Left lung (tissue), 14 donors: ENCODE measurements at places on chromosomes 5 and 9. TPM values are rescaled to one million over a fixed set of nuclear protein-coding genes. Genes with fewer than 3 reads are reported as not detected.

DNA sequence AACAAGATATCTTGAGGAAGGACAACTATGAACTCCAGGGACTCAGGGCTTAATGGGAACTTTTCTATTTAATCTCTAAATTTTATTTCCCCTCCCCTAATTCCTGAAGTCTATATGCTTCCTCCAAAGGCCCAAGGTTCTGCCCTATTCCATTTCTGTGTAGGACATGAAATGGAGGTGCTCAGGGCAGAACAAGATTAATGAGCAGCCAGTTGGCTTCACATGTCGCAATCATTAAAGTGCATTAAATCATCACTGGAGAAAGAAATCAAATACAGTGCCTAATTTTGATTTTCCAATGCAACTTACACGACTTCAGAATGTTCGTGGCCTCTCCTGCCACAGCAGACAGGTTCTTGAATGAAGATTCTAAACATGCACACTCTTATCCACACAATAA is 862.1 kb downstream of the PTPRD start:
- no peaks in the 10 kb centered on the region for H3K36me3 ChIP-seq
- no peak overlapping the region for H3K4me3 ChIP-seq
- no peaks in the 10 kb centered on the region for H3K27me3 ChIP-seq
- no peak for DNase-seq

GRCh38 chr5:30343707-30344106 is 849.8 kb upstream of the CDH6 start:
- no peaks in the 10 kb centered on the region for H3K27me3 ChIP-seq
- no peak overlapping the region for H3K27ac ChIP-seq
- no peak for DNase-seq
- H3K36me3 ChIP-seq, result no peaks in the 10 kb centered on the region

DNA sequence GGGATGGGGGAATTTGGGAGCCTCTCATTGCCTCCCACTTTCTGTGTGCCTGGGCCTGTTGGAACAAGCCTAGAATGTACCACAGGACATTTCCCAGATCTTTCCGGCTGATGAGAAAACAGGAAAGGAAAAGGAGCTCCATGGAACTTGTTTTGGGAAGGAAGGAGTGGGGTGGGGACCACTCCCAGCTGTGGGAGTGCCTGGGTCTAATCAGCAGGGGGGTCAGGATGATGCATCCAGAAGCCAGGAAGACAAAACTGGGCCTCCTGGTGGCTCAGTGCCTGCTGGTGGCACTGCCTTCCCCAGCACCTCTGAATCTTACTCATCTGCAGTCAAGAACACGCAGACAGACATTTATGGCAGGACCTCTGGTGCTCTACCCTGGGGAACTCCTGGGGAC is 2.8 kb downstream of the SMIM33 start:
- peak overlapping the region; percentile 70 for H3K27ac ChIP-seq
- no peaks in the 10 kb centered on the region for H3K27me3 ChIP-seq
- H3K4me1 ChIP-seq, result peaks cover 95% of the 10 kb centered on the region
- DNase-seq, result no peak

GRCh38 chr5:33531824-33532223 is 91.1 kb downstream of the TARS1 start:
- H3K27ac ChIP-seq, result no peak overlapping the region
- H3K27me3 ChIP-seq, result no peaks in the 10 kb centered on the region
- no peaks in the 10 kb centered on the region for H3K36me3 ChIP-seq
- no peaks in the 10 kb centered on the region for H3K4me1 ChIP-seq

GRCh38 chr5:116806836-116807235 is 232.2 kb upstream of the SEMA6A start:
- no peaks in the 10 kb centered on the region for H3K27me3 ChIP-seq
- DNase-seq, result no peak
- H3K27ac ChIP-seq, result no peak overlapping the region
- no peak overlapping the region for H3K4me3 ChIP-seq
- no peaks in the 10 kb centered on the region for H3K36me3 ChIP-seq

GABRA6 gene
- polyA plus RNA-seq, result not detected

- H3K27me3 ChIP-seq, result no peaks in the 10 kb centered on the region
- no peaks in the 10 kb centered on the region for H3K36me3 ChIP-seq
- DNase-seq, result peak; percentile 85
- H3K27ac ChIP-seq, result peak overlapping the region; percentile 89
- H3K4me3 ChIP-seq, result no peak overlapping the region
Measured at GRCh38 chr5:160293901-160294561, 18.3 kb downstream of the CCNJL start.

GRCh38 chr5:168314735-168315411 is 23.4 kb downstream of the WWC1 start:
- H3K36me3 ChIP-seq, result no peaks in the 10 kb centered on the region
- H3K27me3 ChIP-seq, result no peaks in the 10 kb centered on the region
- H3K4me1 ChIP-seq, result peaks cover 27% of the 10 kb centered on the region
- no peak overlapping the region for H3K4me3 ChIP-seq
- DNase-seq, result peak; percentile 79

EGFL7 gene
- polyA plus RNA-seq, result 84.9 TPM

GRCh38 chr9:123957731-123958130 is 27.8 kb upstream of the DENND1A start:
- DNase-seq, result no peak
- H3K36me3 ChIP-seq, result no peaks in the 10 kb centered on the region
- no peak overlapping the region for H3K4me3 ChIP-seq

DNA sequence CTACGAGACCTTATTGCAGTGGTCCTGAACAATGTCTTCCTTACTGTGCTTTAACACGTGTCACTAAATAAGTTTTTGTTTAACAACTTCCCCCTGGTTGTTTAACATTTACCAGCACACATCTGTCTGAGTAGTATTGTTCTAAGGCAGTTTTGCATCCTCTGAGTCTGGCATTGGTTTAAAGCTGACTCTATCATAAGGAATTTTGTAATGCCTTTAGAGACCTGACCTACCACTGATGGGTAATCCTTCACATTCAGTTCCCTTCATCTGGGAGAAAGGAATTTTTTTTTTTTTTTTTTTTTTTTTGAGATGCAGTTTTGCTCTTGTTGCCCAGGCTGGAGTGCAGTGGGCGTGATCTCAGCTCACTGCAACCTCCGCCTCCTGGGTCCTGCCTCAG is 20.0 kb upstream of the PCAT7 start:
- no peaks in the 10 kb centered on the region for H3K4me1 ChIP-seq
- peaks cover 4% of the 10 kb centered on the region for H3K27me3 ChIP-seq
- H3K4me3 ChIP-seq, result no peak overlapping the region
- no peak overlapping the region for H3K27ac ChIP-seq

IFNE gene
- 0.10 TPM for polyA plus RNA-seq

PRDM9 gene
- not detected for polyA plus RNA-seq

GRCh38 chr5:169270827-169271226 is 30.1 kb downstream of the SLIT3 start:
- no peaks in the 10 kb centered on the region for H3K4me1 ChIP-seq
- DNase-seq, result no peak
- no peak overlapping the region for H3K4me3 ChIP-seq
- no peaks in the 10 kb centered on the region for H3K36me3 ChIP-seq

DNM1 gene
- polyA plus RNA-seq, result 60.6 TPM

ORM2 gene
- 0.66 TPM for polyA plus RNA-seq

- no peaks in the 10 kb centered on the region for H3K4me1 ChIP-seq
- no peaks in the 10 kb centered on the region for H3K27me3 ChIP-seq
- no peaks in the 10 kb centered on the region for H3K36me3 ChIP-seq
- H3K4me3 ChIP-seq, result no peak overlapping the region
- no peak overlapping the region for H3K27ac ChIP-seq
Measured at GRCh38 chr5:158854260-158854783, 245.4 kb downstream of the EBF1 start.

GRCh38 chr5:180640611-180640860 is 8.9 kb downstream of the FLT4 start:
- no peaks in the 10 kb centered on the region for H3K27me3 ChIP-seq
- peak overlapping the region; percentile 59 for H3K27ac ChIP-seq
- H3K4me1 ChIP-seq, result no peaks in the 10 kb centered on the region

FAM114A2 gene
- 33.4 TPM for polyA plus RNA-seq

TRMT10B gene
- polyA plus RNA-seq, result 26.0 TPM

DNA sequence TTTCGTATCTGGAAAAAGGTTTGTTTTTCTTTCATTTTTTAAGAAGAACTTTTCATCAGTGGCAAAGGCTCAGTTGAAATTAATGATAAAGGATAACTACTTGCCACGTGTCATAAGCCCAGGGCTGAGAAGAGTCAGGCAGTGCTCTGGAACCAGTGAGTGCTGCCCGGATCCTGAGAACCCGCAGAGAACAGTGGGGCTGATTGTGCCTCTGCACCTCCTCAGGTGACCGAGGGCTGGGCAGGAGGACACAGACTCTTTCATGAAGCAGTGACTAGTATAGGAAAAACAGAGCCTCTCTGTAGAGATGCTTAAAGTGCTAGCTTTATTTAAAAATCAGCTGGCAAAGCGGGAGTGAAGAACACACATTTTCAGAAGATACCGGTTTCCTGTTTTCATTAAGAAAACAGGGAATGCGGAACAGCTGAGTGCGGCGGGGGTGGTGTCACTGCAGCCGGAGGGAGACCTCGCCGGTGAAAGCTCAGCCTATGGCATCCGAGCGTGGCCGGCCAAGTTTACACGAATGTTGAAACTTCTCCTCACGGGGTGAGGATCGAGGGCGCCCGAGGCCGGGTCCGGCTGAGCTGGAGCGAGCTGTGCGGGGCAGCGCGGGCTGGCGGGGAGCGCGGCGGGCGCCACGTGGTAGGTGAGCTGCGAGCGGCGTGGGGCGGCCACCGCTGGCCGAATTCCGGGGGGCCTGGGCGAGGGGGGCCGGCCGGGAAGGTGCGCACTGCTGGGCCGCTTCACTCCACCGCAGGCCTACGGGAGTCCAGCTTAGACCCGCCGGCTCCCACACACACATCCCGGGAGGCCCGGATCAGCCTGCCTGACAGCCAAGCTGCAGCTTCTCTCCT is 134.7 kb upstream of the DMRT1 start:
- H3K4me3 ChIP-seq, result peak overlapping the region; percentile 38
- peak; percentile 65 for DNase-seq
- H3K36me3 ChIP-seq, result no peaks in the 10 kb centered on the region
- H3K27me3 ChIP-seq, result no peaks in the 10 kb centered on the region

DNA sequence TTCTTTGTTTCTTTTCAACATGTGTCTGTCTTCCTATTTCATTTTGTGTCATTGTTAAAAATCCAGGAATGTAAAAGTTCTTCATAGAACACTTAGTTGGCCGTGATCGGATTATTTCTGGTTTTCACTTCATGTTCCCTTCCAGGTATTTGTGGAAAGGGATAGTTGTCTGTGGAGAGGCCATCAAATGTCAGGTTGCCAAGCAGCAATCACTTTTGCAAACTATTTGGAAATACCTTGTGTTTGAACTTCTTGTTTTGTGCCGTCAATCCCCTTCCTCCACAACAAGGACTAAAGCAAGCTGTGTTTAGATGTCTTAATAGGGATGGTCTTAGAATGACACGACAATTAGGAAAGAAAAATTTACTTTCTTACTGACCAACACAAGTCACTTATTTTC is 116.9 kb upstream of the MPDZ start:
- H3K36me3 ChIP-seq, result no peaks in the 10 kb centered on the region
- no peak overlapping the region for H3K4me3 ChIP-seq
- H3K4me1 ChIP-seq, result no peaks in the 10 kb centered on the region
- no peak overlapping the region for H3K27ac ChIP-seq
- no peak for DNase-seq
- no peaks in the 10 kb centered on the region for H3K27me3 ChIP-seq

GRCh38 chr9:104980039-104980654 is 52.2 kb upstream of the ABCA1 start:
- no peaks in the 10 kb centered on the region for H3K36me3 ChIP-seq
- H3K27me3 ChIP-seq, result no peaks in the 10 kb centered on the region
- H3K4me1 ChIP-seq, result no peaks in the 10 kb centered on the region
- H3K4me3 ChIP-seq, result no peak overlapping the region
- no peak for DNase-seq

- H3K27me3 ChIP-seq, result no peaks in the 10 kb centered on the region
- DNase-seq, result no peak
- H3K4me3 ChIP-seq, result no peak overlapping the region
- no peaks in the 10 kb centered on the region for H3K4me1 ChIP-seq
- no peaks in the 10 kb centered on the region for H3K36me3 ChIP-seq
Measured at GRCh38 chr5:62934319-62934718, 355.7 kb downstream of the LRRC70 start.

- no peaks in the 10 kb centered on the region for H3K36me3 ChIP-seq
- no peaks in the 10 kb centered on the region for H3K4me1 ChIP-seq
- DNase-seq, result no peak
- H3K4me3 ChIP-seq, result no peak overlapping the region
- no peak overlapping the region for H3K27ac ChIP-seq
- no peaks in the 10 kb centered on the region for H3K27me3 ChIP-seq
Measured at GRCh38 chr5:68465934-68466551, 250.5 kb downstream of the PIK3R1 start.

GRCh38 chr5:31250201-31250600 is 56.7 kb downstream of the CDH6 start:
- no peaks in the 10 kb centered on the region for H3K36me3 ChIP-seq
- H3K27ac ChIP-seq, result no peak overlapping the region
- DNase-seq, result no peak
- no peak overlapping the region for H3K4me3 ChIP-seq
- no peaks in the 10 kb centered on the region for H3K27me3 ChIP-seq

- no peaks in the 10 kb centered on the region for H3K4me1 ChIP-seq
- H3K27ac ChIP-seq, result no peak overlapping the region
- DNase-seq, result no peak
Measured at GRCh38 chr5:122175852-122176251, 46.5 kb downstream of the ZNF474 start.

DNA sequence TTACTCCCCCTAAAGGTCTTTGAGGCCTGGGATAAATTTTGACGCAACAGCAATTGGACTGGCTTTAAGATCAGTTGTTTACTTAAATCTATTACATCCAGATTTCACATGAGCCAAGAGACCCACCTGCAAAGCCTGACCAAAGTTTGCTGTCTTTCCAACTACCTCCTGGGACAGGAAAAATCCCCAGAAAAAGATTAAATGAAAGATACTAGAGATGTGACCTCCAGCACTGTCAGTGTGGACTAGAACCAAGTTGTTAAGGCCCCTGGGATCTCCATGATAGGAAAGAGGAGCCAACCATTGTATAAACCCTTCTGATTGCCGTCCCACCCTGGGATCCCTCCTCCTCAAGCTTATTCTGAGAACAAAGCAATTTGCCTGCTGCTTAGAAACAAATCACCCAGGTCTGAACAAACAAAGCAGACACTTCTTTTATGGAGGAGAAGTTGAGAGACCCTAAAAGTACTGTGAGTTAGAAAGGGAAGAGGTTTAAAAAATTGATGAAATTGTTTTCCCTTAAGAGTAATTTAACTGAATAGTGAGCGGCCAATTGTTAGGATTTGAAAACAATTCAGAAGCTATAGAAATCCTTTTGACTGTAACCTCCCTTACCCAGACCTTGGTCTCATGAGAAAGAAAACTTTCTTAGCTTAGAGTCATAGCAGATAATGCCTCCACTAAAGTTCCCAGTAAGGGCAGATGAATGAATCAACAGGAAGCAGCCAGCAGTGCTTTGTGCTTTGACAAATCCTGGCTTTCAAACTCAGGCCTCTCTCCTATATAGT is 255.2 kb downstream of the TMEM167A start:
- no peak overlapping the region for H3K4me3 ChIP-seq
- DNase-seq, result no peak
- no peaks in the 10 kb centered on the region for H3K27me3 ChIP-seq
- no peaks in the 10 kb centered on the region for H3K4me1 ChIP-seq
- H3K27ac ChIP-seq, result no peak overlapping the region
- no peaks in the 10 kb centered on the region for H3K36me3 ChIP-seq

GRCh38 chr5:886036-886435 is 6.6 kb downstream of the BRD9 start:
- H3K27me3 ChIP-seq, result no peaks in the 10 kb centered on the region
- no peaks in the 10 kb centered on the region for H3K4me1 ChIP-seq
- H3K4me3 ChIP-seq, result no peak overlapping the region

TUSC1 gene
- polyA plus RNA-seq, result 11.9 TPM
